ENCODE measurements at places on chromosomes 11 and 22.
A peak's percentile ranks its signal among the peaks of the same experiment; 100 is the strongest.

DNA sequence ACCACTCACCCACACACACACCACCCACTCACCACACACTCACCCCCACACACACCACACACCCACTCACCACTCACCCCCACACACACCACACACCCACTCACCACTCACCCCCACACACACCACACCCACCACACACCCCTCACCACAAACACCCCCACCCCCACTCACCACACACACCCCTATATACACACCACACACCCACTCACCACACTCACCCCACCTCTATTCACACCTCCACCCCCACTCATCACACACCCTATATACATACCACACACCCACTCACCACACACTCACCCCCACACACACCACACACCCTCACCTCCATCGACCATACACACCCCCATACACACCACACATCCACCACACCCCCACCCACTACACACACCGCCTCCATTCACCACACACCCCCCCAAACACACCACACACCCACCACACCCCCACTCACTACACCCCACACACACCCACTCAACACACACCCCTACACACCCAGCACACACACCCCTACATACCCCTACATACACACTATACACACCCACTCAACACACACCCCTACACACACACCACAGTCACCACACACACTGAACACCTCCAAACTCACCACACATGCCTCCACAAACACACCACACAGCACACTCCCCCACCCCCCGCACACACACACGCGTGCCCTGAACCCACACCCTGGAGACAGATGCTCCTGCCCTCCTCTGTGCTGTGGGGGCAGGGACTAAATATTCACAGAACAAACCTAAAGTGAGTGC lies 19.0 kb upstream of the TTLL12 start:
- no peak for DNase-seq

DNA sequence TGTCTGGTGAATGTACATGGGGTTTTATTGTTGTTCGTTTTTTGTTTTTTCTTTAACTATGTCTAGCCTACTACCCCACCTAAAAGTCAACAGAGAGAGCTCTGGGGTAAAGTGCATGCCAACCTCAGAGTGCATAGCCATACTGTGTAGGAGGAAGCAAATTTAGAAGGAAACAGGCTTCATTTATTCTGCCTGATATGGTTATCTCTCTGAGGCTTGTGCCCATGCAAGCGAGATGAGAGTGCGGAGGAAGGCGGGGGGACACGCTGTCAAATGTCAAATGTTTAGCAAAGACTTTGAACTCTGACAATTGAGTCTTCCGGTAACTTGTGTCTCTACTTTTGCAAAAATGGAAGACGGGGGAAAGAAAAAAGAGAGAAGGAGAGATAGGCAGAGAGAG lies 295.5 kb downstream of the ETS1 start:
- DNase-seq: no peak

GRCh38 chr11:57763568-57763967 lies 2.0 kb downstream of the CTNND1 start:
- DNase-seq: peak; percentile 89

DNA sequence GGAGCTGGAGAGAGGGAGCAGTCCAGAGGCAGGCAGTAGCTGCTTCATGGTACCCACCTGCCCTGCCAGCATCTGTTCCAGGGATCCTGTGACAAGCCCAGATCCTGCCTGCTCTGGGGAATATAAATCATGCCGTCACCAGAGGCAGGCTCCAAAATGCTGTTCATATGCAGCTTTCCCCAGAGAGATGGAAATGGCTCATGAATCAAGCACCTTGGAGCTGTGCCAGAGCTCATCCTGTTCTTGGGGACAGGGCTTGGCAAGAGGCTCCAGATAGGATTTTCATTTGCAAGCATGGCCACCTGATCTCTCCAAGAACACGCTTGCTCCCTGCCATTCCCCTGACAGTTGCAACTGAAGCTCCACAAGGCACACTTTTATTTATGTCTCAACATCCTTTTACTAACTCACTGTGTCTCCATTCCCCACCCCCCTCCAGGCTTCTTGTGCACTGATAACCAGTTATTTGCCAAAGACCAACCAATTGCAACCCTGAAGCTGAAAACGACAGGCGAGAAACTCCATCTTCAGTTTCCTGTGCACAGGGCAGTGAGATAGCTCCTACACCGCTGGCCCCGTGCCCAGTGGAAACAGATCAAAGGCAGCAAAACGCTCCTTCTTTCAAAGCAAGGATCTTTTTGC lies 115.8 kb upstream of the PITPNB start:
- peak; percentile 90 for DNase-seq

DNA sequence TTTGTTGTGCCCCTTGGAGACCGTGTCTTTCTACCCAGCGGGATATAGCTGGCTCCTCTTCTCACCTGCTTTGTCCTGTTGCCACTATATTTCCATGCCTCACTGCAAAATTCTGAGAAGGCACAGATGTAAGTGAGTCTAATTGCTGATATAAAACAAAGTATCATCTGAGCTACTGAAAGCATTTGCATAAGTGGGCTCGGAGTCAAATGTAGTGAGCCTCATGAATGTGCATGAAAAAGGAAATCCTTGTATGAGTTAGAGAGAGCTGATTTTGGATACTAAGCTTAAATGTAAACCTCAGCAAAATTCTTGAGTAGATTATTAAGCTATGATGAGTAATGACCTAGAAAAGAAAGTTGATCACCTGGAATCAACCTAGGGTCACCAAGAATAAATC lies 13.9 kb downstream of the OVCH2 start:
- DNase-seq: no peak

- DNase-seq: peak; percentile 71
Measured at GRCh38 chr22:33405194-33405593, 347.0 kb upstream of the SYN3 start.

DNA sequence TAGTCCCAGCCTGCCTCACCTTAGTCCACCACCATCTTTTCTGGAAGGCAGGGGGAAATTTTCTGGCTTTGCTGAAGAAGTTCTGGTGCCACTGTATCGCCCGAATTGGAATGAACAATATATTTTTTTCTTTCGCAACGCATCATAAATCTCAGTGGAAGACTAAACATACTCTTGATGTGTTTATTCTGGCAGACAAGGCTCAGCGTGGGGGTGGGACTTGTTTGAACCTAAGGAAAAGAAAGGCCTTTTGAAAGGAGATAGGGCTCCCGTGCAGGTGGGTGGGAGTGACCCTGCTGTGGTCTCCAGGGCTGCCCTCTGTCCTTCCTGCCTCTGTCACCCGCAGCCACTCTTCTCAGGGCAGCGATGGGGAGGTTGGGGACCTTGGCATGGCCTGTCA lies 42.5 kb downstream of the CD82 start:
- DNase-seq: peak; percentile 86

- no peak for DNase-seq
Measured at GRCh38 chr11:69644962-69645675, 4.2 kb downstream of the CCND1 start.

DNA sequence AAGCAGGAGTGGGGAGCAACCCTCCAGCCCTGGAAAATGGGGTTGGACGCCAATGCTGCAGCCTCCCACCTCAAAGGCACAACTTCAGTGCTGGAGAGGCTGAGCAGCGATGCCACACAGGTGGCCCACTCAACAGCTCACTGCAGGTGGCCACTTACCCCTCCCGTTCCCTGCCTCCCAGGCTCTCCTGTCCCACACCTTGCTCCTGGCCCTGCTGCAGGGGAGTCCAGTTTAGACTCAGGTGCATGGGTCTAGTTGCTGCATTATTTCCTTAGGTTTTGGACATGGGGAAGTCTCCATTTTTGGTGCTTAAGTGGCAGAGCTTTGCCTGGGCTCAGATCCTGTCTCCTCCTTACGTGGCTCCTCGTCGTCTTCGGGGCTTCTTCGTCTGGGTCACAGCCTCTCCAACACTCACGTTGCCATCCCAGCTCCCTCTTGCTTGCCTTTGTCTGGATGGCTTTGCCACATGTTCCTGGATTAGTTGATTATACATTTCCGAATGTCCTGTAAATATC lies 898.3 kb downstream of the BRD1 start:
- DNase-seq: no peak

- peak; percentile 19 for DNase-seq
Measured at GRCh38 chr11:113241636-113242054, 72.7 kb upstream of the TTC12 start.

GRCh38 chr22:47061226-47061625 lies 298.8 kb downstream of the TBC1D22A start:
- no peak for DNase-seq

DNA sequence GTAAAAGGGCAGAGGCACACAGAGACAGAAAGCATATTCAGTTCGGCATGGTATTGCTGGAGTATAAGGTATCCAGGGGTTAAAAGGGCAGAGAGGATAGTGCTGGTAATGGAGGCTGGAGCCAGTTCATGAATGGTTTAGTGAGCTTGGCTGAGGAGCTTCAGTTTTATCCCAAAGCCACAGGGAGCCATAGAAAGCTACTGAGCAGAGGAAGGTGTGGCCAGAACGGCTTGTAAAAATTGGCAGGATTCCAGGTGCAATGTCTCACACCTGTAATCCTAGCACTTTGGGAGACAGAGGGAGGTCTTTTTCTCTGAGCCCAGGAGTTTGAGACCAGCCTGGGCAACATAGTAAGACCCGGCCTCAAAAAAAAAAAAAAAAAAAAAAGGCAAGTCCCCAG lies 186.1 kb downstream of the MYO18B start:
- no peak for DNase-seq

- DNase-seq: no peak
Measured at GRCh38 chr11:93908689-93909088, 58.3 kb upstream of the VSTM5 start.

GRCh38 chr11:128520206-128520887 lies 67.0 kb downstream of the ETS1 start:
- no peak for DNase-seq

GRCh38 chr22:23184764-23185113 lies 4.4 kb downstream of the BCR start:
- DNase-seq: no peak

GRCh38 chr11:16772141-16772512 lies 33.7 kb downstream of the C11orf58 start:
- no peak for DNase-seq
